ENCODE measurements at places on chromosomes 16 and 17.
A peak's percentile ranks its signal among the peaks of the same experiment; 100 is the strongest.

- DNase-seq, result no peak
These were observed 307.7 kb upstream of the CDH5 start for GRCh38 chr16:66058832-66059231.

DNA sequence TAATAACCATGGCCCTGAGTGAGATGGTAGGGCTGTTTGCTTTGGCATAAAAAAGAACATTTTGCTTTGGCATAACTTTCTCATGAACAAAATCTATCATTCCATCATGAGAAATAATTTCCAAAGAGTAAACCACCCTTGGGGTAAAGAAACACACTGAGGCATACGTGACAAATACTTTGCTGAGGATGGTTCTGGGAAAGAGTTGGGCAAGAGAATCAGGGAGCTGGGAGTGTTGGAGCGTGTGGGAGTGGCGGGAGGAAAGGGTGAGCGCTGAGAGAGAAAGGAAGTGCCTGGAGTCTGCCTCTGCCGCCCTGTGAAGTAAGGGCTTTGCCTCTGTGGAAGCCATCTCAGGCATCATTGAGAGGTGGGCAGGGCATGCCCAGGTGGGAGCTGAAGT is 60.2 kb upstream of the ARHGAP44 start:
- no peak for DNase-seq

DNA sequence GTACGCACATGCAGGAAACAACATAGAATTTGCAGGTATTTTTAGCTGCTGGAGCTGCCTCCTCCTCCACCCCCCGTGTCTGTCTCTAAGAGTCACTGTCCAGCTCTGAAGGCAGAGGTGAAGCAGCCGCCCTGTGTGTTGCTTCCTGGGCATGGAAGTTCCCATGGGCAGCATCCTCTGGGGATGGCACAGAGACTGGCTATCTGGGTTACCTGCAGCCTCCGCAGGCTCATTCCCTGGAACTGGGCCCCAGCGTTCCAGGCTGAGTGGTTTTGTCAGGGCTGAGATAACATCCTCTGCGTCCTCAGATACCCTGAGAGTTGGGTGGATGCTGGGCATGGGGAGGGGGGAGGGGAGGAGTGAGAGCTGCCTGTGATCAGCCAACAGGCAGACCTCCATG is 41.5 kb upstream of the MRTFB start:
- DNase-seq, result no peak

- DNase-seq, result peak; percentile 13
These were observed at the start of gene LAT for GRCh38 chr16:28984619-28985135. LAT (plus strand) TSS chr16:28985052; CDS start chr16:28985418, 366 bp downstream.

DNA sequence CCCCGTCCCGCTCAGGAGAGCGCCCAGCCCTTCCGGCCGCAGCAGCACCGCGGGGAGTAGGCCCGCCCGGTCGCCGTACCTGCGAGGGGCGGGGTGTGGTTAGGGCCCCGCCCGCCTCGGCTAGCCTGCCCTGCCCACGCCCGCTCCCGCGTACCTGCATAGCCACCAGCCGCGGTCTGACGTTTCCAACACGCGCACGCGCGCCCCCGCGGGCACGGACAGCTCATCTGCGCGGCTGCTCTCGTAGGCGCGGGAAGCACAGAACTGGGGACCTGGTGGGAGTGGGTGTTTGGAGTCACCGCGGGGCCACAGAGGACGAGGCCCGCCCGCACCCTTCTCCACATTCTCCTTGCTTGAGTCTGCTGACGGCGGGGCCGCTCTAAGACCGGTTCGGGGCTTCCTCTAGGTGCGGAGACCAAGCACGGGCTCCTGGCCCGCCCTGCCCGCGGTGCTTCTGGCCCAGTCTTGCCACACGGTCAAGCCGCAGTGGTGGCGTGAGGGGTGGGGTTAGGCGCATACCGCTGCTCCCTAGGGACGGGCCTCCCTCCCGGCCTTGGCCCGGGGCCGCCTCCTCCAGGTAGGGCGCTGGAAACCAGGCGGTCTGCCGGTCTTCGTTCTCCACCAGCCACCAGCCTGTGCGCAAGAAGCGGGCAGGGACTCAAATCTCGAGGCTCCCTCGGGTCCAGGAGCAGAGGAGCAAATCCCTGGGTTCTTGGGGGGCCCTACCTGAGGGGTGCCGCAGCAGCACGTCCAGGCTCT is 1.8 kb downstream of the NOXO1 start:
- no peak for DNase-seq

DNA sequence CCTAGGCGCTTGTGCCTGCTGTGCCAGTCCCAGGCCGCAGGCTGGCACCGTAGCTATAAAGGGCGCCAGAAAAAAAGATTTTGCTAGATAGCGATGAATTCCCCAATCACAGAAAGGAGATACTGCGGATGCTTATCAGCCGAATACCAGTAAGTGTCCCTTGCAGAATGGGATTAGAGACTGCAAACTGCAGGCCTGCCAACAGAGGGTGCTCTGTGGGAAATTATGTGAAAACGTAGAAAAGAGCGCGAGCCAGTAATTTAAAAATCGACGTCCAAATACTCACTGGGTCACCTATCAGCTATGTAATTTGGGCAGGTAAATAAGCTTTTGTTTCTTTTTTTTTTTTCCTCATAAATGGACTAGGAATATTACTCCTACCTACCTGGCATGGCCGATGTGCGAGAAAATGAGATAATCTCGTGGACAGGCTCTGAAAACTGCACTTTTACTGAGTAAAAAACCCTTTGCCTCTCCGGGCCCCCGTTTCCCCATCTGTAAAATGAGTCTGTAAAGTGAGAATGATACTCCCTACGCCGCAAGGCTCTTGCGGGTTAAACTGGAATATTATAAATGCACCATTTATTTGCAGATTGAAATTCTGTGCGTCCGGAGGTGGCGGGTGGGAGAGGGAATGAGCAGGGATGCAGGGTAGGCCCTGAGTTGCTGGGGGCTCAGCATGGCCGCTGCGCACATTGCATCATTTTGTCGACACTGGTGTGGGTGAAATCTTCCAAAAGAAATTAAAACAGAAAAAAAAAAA is 1.2 kb upstream of the COG1 start:
- DNase-seq, result peak; percentile 39

GRCh38 chr17:70128727-70129238 is 40.5 kb upstream of the KCNJ2 start:
- DNase-seq, result no peak
